ENCODE measurements at places on chromosomes 5 and 9.
A peak's percentile ranks its signal among the peaks of the same experiment; 100 is the strongest.

- peak; percentile 42 for DNase-seq
Measured at GRCh38 chr9:131578731-131579504, 33.6 kb downstream of the PRRT1B start.

GRCh38 chr9:92740446-92740961, 24.1 kb downstream of the BICD2 start:
- DNase-seq, result no peak

DNA sequence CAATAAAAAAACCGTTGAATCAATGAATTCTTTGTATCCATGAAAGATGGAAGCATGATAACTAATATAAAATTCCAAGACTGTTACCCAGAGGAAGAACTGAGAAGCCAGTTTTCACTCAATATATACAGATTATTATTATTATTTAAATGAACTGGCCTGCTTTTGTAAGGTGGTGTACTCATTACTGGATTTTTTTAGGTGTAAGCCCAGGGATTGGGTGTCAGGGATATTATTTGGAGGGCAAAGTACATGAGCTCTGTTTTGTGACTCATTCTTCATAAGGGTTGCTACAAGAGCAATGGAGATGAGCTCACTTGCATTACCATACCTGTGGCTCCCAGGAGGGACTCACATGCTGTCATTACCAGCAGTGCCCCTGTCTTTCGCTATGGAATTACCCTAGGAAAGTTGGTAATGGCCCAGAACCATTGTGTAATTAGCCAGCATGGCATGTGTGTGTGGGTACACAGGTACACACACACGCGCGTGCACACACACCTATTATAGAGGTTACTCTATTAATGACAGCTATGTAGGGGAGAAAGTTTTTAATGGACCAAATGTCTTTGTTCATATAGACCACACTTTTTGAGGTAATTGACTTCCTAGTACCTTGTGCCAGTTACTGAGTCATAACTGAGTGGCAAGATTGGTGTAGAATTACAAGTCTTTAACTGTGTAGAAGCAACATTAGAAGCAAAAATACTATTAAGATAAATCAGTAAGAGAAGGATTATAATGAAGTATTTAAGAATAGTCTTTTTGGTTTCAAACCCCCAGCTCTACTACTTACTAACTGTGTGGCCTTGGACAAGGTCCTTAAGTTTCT, 143.4 kb downstream of the GDNF start:
- DNase-seq, result no peak

DNA sequence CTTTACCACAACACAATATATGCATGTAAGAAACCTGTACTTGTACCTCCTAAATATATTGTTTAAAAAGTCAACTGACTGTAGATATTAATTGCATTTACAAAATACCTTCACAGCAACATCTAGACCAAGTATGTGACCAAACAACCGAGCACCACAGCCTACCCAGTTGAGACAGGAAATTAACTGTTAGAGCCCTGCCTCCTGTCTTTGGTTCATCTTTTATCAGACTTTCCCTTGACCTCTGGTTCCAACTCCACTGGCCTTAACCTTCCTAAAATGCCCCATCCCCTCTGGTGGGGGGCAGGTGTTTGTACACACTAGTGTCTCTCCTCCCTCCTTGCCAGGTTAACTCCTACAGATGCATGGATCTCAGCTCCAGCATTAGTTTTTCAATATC, 155.0 kb upstream of the PANK3 start:
- DNase-seq, result no peak

GRCh38 chr5:116730706-116731105, 156.1 kb upstream of the SEMA6A start:
- no peak for DNase-seq

GRCh38 chr9:113989017-113989713, 88.9 kb downstream of the AMBP start:
- DNase-seq, result no peak

DNA sequence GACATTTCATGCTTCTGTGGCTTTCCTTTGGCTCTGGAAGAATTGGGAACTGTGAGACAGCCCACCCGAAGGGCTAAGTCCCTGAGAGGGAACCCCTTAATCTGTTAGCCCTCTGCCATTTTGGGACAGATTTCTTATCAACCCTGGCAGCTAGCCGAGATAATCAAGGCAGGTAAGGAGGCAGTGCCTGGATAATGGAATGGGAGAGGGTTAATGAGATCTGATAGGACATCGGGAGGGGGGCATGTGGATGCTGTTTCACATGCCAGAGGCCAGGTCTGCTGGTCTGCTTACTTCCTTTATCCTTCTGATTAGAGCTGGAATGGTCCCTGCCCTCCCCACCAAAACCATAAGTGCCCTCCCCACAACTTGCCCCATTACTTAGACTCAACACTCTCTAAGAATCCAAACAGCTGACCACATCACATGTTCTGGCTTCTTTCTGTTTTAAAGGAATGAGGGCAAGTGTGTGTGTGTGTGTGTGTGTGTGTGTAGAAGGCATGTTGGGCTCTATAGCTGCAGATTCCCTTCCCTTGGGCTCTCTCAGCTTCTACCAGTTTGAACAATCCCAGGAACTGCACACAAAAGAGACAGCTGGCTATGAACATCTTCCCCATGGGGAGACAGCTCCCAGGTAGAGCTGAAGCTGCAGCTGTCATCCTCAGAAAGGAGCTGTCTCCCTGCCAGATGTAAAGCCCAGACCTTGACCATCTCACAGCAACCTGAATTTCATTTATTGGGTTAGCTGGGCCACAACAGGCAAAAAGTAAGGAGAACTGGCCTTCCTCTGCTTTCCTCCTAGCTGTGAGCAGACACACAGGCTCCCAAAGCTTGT, 221.3 kb downstream of the PIK3R1 start:
- no peak for DNase-seq

DNA sequence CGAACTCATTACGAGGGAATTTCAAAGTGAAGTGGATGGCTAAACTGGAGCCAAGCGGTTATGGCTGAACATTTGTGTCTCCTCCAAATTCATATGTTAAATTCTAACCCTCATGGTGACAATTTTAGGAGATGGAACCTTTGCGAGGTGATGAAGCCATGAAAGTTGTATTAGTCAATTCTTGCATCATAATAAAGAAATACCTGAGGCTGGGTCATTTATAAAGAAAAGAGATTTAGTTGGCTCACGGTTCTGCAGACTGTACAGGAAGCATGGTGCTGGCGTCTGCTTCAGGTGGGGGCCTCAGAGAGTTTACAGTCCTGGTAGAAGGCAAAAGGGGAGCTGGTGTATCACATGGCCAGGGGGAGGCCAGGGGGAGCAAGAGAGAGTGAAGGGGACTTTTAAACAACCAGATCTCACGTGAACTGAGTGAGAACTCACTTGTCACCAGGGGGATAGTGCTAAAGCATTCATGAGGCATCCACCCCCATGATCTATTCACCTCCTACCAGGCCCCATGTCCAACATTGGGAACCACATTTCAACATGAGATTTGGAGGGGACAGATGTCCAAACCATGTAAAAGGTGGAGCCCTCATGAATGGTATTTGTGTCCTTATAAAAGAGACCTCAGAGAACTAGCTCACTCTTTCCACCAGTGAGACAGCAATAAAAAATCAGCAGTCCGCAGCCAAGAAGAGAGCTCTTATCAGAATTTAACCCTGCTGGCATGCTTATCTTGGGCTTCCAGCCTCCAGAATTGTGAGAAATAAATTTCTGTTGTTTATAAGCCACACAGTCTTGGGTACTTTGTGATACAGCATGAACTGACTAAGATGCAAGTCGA, 143.4 kb downstream of the MTRR start:
- no peak for DNase-seq

DNA sequence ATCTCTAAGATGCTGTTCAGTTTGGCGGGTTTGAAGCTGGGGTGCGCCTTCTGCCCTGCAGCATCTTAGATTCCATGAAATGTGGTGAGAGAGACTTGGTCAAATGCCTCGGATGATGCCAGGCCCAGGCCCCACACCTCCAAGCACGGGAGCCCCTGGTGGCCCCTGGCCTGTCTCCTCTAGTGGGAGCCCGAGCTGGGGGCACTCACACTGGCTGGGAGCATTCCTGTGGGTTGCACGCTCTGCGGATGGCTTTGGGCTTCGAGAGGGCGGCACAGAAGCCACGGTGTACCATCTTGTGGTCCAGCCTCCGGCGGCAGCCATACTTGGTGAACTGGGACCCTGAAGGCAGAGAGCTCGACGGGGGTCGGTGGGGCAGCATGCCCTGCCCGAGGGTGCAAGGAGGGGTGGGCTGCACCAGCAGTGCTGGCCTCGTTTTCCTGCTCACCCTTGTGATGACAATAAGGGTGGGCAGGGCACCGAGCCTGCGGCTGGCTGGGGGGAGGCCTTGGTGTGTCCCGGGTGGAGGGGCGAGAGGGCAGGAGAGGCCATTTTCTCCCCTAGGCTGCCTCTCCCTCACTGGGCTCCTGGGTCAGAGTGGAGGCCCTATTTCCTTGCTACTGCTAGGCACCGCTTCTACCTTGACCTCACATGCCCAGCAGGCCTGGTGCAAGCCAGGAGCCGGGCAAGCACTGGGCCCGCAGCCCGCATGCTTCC, 65.8 kb downstream of the ZNF354C start:
- peak; percentile 8 for DNase-seq

DNA sequence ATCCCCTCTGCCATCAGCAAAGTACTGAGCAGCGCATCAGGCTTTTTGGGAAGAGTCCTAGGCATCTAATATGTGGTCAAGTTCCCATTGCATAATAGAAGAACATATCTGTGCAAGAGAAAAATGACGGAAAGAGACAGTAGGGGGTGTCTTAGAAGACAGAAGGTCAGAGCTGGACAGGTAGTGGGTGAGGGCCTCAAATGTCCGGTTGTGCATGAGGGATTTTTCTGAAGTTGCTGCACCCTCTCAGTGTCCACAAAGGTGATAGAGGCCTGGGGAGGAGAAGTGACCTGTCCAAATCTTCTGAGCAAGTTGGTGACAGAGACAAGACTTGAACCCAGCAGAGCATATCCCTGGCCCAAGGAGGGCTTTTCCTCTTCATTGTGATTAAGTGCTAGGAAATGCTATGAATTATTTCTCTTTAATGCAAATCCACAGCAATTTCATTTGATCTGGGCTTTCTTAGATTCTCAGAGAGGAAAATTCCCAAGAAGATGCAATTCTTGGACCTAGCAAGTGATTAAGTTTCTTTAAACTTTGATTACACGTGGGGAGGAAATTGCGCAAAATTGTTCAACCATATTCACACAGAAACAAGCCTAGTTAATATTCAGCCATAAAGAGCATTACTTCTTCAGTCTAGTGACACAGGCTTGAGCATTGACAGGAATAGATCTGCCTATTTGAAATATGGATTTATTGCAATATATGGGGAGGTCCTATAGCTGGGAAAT, at the start of gene OR2S2:
Gene OR2S2, minus strand, starts transcription at position 51 of the 734 bp plus-strand sequence. CDS start 56 bp downstream, outside the sequence.
- DNase-seq, result no peak

- DNase-seq, result no peak
Measured at GRCh38 chr5:39231705-39232525, 12.6 kb upstream of the FYB1 start.

GRCh38 chr5:115147052-115147451, 22.7 kb downstream of the TRIM36 start:
- DNase-seq, result no peak

- DNase-seq, result no peak
Measured at GRCh38 chr5:180343110-180343830, 9.9 kb downstream of the GFPT2 start.

DNA sequence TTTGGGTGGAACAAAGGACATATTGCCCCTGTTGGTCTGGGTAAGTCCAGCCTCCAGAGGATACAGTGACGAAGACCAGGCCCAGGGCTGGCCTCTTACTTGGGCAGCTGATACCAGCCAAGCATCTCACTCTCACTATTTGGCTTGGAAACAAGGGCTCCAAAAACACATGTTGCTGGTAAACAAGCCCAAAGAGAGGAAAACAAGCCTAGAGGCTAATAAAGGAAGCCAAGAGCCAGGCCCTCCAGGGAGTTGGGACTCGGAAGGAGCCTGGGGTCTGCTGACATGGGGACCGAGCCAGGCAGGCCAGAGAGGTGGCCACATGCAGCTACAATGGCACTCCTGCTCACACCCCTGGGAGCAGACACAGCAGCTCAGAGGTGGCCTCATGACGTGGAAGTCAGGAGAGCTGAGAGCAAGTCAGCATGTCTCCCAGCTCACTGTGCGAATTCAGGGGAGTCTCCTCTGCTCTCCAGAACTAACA, 5.7 kb downstream of the SPARC start:
- DNase-seq, result no peak

DNA sequence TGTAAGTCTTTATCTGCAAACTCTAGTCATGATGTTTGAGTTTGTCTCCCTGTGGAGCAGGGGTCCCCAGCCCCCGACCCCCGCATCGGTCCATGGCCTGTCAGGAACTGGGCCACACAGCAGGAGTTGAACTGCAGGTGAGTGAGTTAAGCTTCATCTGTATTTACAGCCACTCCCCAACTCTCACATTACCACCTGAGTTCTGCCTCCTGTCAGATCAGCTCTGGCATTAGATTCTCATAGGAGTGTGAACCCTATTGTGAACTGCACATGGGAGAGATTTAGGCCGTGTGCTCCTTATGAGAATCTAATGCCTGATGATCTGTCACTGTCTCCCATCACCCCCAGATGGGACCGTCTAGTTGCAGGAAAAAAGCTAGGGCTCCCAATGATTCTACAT, 7.0 kb downstream of the C9orf85 start:
- DNase-seq, result no peak

All from activated CD8-positive, alpha-beta memory T cell treated with anti-CD3 and anti-CD28 coated beads, Interleukin-2, amount 50 U/mL, for 4 hours (primary cell).